ENCODE measurements at places on chromosomes 2 and 18. TPM values are rescaled to one million over a fixed set of nuclear protein-coding genes. Genes with fewer than 3 reads are reported as not detected.

GRCh38 chr2:144183727-144184126 lies 336.2 kb downstream of the ZEB2 start:
- DNase-seq, result no peak

GRCh38 chr2:176103194-176103593 lies 3.6 kb downstream of the HOXD12 start:
- no peak for DNase-seq

The RGPD4 gene
- total RNA-seq, result not detected

The RSAD2 gene
- 21.9 TPM for total RNA-seq

DNA sequence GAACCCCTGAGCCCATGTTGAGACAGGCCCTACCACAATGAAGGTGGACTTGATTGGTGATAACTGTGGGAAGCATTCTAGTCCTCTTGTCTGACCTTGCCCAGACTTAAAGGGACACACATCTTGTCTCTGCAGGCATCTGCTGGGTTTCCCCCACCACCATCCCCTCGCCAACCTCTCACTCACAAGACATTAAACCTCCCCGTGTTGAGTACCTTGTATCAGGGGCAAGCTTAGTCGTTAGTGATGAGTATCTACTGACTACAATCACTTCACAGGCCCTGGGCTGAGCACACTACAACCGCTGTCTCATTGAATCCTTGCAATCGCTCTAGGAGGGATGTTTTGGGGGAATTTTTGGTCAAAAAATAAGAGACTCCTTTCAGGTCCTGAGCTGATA lies 86.0 kb downstream of the ICOS start:
- DNase-seq, result no peak

The COQ10B gene
- total RNA-seq, result 24.3 TPM

The CHMP1B gene
- total RNA-seq, result 39.4 TPM

DNA sequence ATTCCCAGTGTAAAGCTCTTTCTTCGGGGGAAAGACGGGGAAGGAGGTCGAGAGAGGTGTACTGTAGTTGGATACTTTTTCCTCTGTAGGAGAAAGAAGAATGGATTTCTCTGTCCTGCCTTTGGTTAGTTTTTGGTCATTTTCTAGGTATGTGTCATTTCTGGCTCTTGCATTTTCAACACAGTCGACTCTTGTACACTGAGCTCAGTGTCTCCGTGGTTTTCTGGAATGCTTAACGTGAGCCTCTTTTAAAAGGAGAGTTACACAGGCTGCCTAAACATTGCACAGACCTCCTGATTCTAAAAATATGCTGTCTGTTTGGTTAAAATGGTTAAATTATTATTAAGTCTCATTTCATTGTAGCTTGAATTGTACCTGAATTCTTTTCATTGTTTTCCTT lies 21.8 kb upstream of the GLS start:
- no peak for DNase-seq

DNA sequence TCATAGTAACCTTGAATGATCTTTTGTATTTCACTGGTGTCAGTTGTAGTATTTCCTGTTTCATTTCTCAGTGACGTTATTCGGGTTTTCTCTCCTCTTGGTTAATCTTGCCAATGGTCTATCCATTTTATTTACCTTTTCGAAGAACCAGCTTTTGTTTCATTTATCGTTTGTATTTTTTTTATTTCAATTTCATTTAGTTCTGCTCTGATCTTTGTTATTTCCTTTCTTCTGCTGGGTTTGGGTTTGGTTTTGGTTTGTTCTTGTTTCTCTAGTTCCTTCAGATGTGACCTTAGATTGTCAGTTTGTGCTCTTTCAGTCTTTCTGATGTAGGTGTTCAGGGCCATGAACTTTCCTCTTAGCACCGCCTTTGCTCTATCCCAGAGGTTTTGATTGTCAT lies 36.7 kb downstream of the SP140 start:
- DNase-seq, result no peak

The CYP27A1 gene
- total RNA-seq, result 273 TPM

The GLB1L gene
- total RNA-seq, result 12.6 TPM

GRCh38 chr18:78146136-78147085 lies 833.2 kb upstream of the SALL3 start:
- DNase-seq, result no peak

GRCh38 chr2:209523867-209524266 lies 100.0 kb downstream of the MAP2 start:
- DNase-seq, result no peak

GRCh38 chr2:37877457-37878315 lies 47.4 kb upstream of the RMDN2 start:
- no peak for DNase-seq

DNA sequence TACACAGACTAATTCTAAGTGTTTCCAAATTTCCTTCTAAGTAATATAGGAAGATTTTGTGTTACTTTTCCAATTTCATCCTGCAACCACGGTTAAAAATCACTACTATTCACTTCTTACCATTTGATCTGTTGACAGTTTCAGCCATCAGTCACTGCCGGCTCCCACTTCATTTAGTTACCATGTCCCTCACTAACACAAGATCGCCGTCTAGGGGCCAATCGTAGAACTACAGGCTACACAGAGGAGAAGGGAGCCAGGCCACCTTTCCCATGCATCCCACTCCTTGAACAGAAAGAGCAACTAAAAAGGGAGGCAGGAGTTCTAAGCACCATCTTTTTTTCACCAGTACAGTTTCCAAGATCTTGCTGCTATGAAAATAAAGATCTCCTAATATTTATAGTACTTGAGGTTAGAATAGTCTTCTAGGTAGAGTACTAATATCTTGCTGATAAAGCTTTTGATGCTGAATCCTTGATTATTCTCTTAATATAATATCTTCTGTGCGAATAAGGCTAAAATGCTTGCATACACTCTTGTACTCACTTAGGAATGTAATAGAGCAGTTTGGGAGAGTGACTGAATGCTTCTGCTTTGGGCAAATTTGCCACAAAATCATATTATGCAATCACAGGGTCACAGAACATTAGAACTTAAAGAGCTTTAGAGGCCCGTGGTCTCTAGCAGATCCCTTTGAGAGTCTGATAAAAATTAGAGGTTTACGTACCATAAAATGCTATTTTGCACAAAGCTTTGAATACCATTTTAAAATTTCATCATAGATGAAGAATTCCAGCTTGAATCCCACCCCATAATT lies 39.5 kb upstream of the CYP1B1 start:
- DNase-seq, result peak; percentile 85

DNA sequence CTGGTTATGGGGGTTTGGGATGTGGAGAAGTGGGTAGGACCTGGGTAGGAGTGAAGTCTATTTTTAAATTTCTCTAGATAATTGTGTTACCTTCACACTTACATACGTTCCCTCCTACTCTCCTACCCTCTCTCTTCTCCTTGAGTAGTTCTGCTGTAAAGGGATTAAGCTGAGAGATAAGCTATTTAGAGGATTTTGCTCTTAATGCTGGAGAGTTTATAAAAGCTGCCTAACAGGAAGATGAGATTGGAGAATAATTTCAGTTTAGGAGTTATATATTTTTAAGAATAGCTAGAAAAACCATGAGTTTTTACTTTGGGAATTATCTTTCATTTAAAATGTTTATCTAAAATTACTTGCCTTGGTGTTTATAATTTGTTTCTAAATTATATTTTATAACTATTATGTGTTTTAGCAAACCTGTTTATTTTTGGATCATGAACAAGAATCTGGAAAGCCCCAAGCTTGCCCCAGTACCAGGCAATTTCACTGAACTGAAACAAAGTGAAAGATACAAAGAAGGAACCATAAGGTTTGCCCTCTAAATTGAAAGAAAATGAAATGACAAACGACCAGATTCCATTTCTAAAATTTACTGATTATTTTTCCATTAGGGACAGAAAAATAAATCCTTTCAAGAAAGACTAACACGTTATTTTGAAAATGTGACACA lies 101.5 kb downstream of the ZNF532 start:
- no peak for DNase-seq

GRCh38 chr2:159921752-159922404 lies 123.9 kb upstream of the CD302 start:
- DNase-seq, result peak; percentile 88

DNA sequence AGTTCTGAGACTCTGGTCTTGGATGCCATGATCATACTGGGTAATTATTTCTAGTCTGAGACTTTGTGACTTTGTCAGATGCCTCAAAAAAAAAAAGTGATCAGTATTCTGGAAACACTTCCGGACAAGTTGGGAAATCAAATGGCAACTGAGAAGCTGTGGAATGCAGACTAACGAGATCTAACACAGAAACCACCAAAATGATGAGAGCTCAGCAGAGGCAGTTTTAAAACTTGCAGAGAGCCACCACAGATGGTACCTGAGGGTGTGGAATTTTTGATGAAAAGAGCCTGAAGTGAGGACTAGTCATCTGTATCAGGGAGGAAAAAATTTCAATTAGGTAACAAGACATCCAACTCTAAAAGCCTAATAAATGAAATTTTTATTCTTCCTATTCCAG lies 5.5 kb upstream of the GPR75 start:
- DNase-seq, result no peak

- DNase-seq, result no peak
Observed at GRCh38 chr2:149075853-149076252, 37.4 kb downstream of the LYPD6B start.

The LIMS3 gene
- 2.4 TPM for total RNA-seq

DNA sequence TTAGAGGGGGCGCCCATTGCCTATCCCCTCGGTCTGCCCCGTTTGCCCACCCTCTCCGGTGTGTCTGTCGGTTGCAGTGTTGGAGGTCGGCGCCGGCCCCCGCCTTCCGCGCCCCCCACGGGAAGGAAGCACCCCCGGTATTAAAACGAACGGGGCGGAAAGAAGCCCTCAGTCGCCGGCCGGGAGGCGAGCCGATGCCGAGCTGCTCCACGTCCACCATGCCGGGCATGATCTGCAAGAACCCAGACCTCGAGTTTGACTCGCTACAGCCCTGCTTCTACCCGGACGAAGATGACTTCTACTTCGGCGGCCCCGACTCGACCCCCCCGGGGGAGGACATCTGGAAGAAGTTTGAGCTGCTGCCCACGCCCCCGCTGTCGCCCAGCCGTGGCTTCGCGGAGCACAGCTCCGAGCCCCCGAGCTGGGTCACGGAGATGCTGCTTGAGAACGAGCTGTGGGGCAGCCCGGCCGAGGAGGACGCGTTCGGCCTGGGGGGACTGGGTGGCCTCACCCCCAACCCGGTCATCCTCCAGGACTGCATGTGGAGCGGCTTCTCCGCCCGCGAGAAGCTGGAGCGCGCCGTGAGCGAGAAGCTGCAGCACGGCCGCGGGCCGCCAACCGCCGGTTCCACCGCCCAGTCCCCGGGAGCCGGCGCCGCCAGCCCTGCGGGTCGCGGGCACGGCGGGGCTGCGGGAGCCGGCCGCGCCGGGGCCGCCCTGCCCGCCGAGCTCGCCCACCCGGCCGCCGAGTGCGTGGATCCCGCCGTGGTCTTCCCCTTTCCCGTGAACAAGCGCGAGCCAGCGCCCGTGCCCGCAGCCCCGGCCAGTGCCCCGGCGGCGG lies 1.7 kb downstream of the MYCN start:
- DNase-seq, result no peak

- DNase-seq, result no peak
Observed at GRCh38 chr18:456361-457139, 44.0 kb downstream of the COLEC12 start.

DNA sequence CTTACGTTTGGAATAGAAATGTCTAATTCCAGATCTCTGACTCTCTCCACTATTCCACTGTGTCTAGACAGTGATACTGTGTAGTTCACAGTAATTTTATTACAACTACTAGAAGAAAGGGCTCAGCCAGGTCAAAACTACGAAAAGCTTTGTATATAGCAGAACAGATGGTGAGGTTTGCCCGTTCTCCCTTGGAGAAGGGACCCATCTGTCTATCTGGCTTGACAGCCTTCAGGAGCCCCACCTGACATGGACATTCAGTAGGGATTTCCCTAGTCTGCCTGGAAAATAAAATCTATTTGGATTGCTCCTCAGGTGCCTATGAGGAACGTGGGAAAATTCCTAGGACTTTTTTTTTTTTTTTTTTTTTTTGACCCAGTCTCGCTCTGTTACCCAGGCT lies 435.4 kb downstream of the NRXN1 start:
- no peak for DNase-seq

DNA sequence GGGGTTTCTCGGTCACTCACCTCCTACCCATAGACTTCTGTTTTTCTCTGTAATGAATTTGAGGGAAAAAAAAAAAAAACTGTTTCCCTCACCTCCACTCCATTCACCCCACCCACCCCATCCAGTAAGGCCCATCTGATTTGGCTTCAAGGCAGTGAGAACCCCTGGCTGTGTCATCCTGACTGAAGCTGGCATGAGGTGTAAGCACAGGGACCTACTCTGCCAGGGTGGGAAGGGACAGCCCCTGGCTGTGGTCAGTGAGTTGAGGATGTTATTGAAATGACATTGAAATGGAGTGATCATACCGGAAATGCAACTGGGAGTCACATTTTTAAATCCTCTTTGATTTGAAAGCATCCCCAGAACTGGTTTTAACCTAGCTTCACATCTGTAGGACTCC lies 19.1 kb upstream of the BCL2L11 start:
- no peak for DNase-seq

The GAL3ST2 gene
- total RNA-seq, result not detected

The EFHD1 gene
- 7.7 TPM for total RNA-seq

GRCh38 chr2:161415034-161415986 lies 787 bp upstream of the TBR1 start:
- no peak for DNase-seq

The OR6B2 gene
- total RNA-seq, result not detected

The ACMSD gene
- not detected for total RNA-seq

The SERPINB4 gene
- total RNA-seq, result not detected

The PDCD1 gene
- total RNA-seq, result 1.4 TPM

DNA sequence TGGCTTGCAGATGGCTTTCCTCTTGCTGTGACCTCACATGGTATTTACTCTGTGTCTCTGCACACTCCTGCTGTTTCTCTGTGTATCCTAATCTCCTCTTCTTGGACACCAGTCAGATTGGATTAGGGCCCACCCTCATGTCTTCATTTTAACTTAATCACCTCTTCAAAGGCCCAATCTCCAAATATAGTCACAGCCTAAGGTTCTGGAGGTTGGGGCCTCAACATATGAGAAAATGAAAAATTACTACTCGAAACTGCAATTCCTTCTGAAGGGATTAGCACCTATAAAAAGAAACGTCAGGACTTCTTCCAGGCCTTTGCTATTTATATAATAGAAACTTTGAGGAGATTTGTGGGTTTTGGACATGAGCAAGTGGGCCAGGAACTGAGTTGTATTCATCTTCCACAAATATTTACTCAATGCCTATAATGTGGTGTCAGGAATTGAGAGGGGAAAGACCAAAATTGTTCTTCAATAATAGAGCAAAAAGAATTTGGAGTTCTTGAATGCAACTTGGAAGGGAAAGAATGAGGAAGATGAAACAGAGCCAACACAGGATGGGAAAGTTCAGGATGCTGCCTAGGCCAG lies 270.0 kb upstream of the FN1 start:
- no peak for DNase-seq

- DNase-seq, result no peak
Observed at GRCh38 chr18:984004-984403, 79.3 kb downstream of the ADCYAP1 start.

GRCh38 chr2:226736382-226736781 lies 63.2 kb downstream of the IRS1 start:
- no peak for DNase-seq

The RTKN gene
- 27.5 TPM for total RNA-seq

GRCh38 chr2:47360927-47361326 lies 42.0 kb upstream of the MSH2 start:
- no peak for DNase-seq

The INHBB gene
- total RNA-seq, result 5.2 TPM

- DNase-seq, result no peak
Observed at GRCh38 chr2:88811233-88811632, 119.8 kb downstream of the RPIA start.

All from lower lobe of right lung (tissue), 2 donors.